Myometrial cell (primary cell): ENCODE measurements at places on chromosomes 11 and 22. TPM values are rescaled to one million over a fixed set of nuclear protein-coding genes. Genes with fewer than 3 reads are reported as not detected.

Gene SMC1B
- total RNA-seq = not detected in 2 replicates

Gene GVQW3
- total RNA-seq = 1.2 and 4.4 TPM in 2 replicates

Gene LRRC10B
- total RNA-seq = not detected in 2 replicates

Gene RRAS2
- total RNA-seq = 85.3 and 85.4 TPM in 2 replicates

Gene CEND1
- 0.89 and 3.5 TPM in 2 replicates for total RNA-seq

Gene LRP5
- total RNA-seq = 14.4 and 16.4 TPM in 2 replicates

Gene RIMBP3B
- not detected in 2 replicates for total RNA-seq

Gene IMMP1L
- total RNA-seq = 9.7 and 22.8 TPM in 2 replicates

Gene RGL4
- not detected in 2 replicates for total RNA-seq

Gene SLC37A2
- total RNA-seq = 5.2 and 5.5 TPM in 2 replicates

Gene MUC6
- not detected in 2 replicates for total RNA-seq

Gene APOL3
- 5.5 and 12.8 TPM in 2 replicates for total RNA-seq
